ENCODE measurements at places on chromosomes 11 and 22.

DNA sequence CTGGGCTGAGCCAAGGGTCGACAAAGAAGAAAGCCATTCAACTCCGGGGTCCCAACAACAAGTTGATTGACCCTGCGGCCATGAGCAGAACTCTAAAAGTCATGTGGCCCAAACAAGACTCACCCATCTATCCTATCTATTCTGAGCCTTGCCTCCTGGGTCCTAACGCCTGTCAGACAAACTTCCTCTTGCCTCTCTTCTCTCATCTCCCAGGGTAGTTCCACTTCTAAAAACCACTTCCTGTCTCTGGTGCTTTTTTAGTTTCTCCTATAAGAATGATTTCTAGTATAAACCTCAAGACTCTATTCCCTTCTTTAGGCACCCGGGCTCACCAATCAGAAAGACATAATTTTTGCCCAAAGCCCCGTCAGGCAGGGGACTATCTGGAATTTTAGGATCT lies 530.2 kb downstream of the DLG2 start:
- DNase-seq = no peak

DNA sequence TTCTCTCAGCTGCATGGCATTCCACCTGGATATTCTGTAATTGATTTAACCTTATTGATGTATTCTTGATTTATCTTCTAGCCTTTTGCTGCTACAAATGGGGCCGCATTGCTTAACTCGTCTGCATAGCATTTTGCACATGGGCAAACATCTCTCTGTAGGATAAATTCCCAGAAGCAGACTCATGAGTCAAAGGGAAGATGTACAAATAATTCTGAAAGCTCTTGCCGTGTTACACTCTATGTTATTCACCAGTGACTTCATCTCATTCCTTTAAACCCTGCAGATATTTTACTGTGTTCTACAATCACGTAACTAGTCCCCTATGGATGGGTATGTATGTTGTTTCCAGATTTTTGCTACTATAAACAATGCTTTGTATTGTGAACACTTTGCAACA lies 112.7 kb downstream of the SEZ6L start:
- no peak for DNase-seq

- no peak for DNase-seq
Measured at GRCh38 chr22:46612341-46612903, 7.8 kb upstream of the GRAMD4 start.

DNA sequence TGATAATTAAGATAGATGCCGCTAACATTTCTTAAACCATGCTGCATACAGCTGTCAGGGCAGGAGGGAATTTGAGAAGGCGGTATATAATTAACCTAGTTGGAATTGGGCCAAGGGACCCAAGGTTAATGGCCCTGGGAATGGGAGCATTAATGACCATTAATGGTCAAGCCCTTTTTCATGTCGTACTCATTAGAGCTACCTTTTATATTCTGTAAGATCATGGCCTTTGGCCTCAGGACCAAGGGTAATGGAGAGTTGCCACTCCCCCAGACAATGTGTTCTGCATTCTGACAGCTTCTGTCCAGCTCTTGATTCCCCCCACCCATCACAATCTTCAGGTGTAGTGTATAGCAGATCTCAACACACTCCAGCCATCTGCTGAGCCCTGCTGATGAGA lies 111.6 kb downstream of the NTM start:
- DNase-seq = no peak

GRCh38 chr11:57387289-57388030 lies 3.0 kb downstream of the PRG2 start:
- DNase-seq = no peak
